Activated B cell treated with CpG ODN at 0.5 μM for 24 hours (primary cell): ENCODE measurements at places on chromosomes 5 and 9.

DNA sequence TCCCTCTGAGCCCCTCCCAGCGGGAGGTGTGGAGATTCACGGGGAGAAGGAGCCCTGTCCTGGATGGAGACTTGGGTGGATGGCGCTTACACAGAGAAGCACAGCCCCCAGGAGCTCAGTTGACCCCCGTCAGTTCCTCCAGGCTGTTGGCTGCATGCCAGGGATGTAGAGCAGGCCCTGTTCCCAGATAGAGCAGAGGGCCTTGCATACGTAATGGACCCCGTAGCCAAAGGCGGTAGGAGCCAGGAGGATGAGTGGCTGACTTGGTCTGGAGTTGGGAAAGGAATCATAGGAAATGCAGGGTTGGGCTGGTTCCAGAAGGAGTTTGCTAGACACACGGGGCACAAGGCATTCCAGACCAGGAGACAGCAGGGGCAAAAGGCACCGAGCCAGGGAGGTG is 2.5 kb downstream of the PMPCA start:
- H3K27ac ChIP-seq, result no peak overlapping the region
- peaks cover 34% of the 10 kb centered on the region for H3K4me1 ChIP-seq
- no peak overlapping the region for H3K4me3 ChIP-seq
- peaks cover 60% of the 10 kb centered on the region for H3K36me3 ChIP-seq

GRCh38 chr5:6419340-6419852 is 29.3 kb upstream of the UBE2QL1 start:
- H3K36me3 ChIP-seq, result no peaks in the 10 kb centered on the region
- no peak overlapping the region for H3K4me3 ChIP-seq
- DNase-seq, result no peak
- no peak overlapping the region for H3K27ac ChIP-seq
- peaks cover 16% of the 10 kb centered on the region for H3K27me3 ChIP-seq
- H3K4me1 ChIP-seq, result no peaks in the 10 kb centered on the region

GRCh38 chr5:9582406-9582805 is 36.5 kb upstream of the SEMA5A start:
- no peaks in the 10 kb centered on the region for H3K36me3 ChIP-seq
- H3K4me1 ChIP-seq, result no peaks in the 10 kb centered on the region
- no peak overlapping the region for H3K27ac ChIP-seq
- no peak for DNase-seq

DNA sequence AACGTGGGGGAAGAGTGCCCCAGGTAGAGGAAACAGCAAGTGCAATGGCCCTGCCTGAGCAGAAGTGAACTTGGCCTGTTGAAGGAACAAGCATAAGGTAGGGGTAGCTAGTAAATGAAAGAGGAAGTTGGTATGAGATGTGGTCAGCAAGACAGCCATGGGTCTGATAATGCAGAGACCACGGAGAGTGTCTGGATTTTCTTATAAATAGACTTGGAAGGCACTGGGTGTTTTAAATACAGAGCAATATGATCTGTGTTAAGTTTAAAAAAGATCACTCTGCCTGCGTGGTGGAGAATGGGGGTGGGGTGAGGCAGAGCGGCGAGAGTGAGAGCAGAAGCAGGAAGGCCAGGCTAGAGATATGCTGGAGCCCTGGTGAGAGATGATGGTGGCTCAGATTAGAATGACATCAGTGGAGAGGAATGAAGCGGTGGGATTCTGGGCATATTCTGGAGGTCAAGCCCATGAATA is 4.2 kb downstream of the ADAM19 start:
- H3K27ac ChIP-seq, result peak overlapping the region; percentile 95
- H3K36me3 ChIP-seq, result peaks cover 63% of the 10 kb centered on the region
- H3K27me3 ChIP-seq, result no peaks in the 10 kb centered on the region
- peak overlapping the region; percentile 99 for H3K4me3 ChIP-seq
- peaks cover 81% of the 10 kb centered on the region for H3K4me1 ChIP-seq
